NCI-H1930 (cell line): ENCODE measurements at places on chromosomes 5 and 9.

DNA sequence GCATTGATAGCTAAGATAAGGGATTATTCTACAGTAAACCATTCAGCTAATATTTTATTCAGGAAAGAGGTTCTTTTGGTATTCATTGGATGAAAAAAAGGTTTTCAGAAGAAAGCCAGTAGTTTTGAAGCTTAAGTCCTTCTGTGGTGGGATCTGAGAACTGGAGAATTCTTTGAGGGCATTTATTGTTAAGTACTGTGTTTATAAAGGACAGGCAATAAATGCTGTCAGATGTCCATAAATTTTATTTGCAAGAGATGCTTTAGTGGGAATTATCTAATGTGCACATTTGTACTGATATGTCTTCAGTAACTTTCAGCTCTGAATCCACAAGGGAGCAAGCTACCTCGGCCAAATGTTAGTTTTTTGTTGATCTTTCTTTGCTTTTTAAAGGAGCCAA is 321.3 kb downstream of the MARCHF11 start:
- DNase-seq = no peak

GRCh38 chr5:179301796-179302195 is 43.5 kb downstream of the ADAMTS2 start:
- DNase-seq = no peak

- DNase-seq = no peak
Measured at GRCh38 chr5:110832683-110833082, 93.9 kb downstream of the SLC25A46 start.

GRCh38 chr9:18167733-18168132 is 306.2 kb upstream of the ADAMTSL1 start:
- no peak for DNase-seq

- no peak for DNase-seq
Measured at GRCh38 chr5:173888473-173889131, 453 bp downstream of the CPEB4 start.

DNA sequence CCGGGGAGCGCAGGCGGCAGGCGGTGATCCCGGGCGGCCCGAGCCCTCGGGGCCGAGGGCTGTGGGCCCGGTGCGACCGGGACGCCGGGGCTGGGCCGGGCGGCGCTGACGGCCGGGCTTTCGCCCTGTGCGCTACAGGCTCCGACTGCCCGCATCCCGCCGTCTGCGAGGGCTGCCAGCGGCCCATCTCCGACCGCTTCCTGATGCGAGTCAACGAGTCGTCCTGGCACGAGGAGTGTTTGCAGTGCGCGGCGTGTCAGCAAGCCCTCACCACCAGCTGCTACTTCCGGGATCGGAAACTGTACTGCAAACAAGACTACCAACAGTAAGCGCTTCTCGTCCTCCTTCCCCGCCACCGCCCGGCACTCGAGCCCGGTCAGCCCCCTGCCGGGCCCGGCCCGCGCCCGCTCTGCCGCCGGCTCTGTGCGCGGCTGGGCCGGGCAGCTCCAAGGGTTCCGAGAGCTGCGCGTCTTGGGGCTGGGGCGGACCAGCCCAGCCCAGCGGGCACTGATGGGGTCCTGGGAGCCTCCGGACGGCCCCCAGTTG is 1.6 kb downstream of the LMX1B start:
- DNase-seq = no peak

DNA sequence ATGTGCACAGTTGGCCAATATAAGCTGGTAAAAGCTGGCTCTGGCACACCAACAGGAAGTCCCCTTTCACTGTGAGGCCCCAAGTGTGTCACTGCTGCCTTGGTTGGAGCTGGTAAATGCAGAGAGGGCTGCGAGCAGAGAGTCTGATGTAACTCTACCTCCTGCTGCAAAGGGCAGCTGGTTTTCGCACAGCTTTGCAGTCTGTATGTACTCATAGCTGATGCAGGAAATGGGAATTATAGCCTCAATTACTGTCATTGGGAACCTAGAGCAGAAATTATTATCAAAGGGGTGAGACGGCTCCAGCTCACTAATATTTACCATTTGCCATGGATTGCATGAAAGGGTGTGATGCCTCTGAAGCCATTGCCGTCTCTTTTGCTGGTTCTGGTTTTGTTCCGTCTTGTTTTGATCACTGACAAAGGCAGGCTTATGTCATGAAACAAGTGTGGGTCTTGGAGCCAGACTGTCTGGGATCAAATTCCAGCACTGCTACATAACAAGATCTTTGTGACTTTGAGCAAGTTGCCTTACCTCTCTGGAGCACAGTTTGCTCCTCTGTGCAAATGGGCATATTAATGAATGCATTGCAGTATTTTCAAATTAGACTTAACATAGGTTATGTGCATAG is 124.3 kb upstream of the SLC25A48 start:
- DNase-seq = no peak

DNA sequence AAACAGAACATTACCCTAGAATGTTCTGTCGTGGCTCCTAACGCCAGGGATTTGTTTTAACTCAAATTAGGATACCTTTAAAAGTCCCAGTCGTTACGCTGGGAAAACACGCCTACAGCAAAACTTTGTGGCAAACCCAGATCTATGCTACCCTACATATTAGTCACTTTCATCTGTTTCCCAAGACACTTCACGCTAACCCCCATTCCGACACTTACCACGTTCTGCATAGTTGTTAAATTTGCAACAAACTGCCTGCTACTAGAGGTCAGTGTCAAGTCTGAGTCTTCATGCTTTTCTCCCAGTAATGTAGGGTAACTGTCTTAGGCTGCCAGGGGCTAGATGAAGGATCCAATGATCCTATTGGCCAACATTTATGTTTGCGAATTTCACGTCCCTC is 140.3 kb downstream of the RASEF start:
- DNase-seq = no peak

- no peak for DNase-seq
Measured at GRCh38 chr9:68746525-68746924, 41.5 kb downstream of the PIP5K1B start.

- no peak for DNase-seq
Measured at GRCh38 chr5:157718519-157718918, 12.7 kb upstream of the THG1L start.

GRCh38 chr5:116436674-116437350 is 137.8 kb downstream of the SEMA6A start:
- no peak for DNase-seq

GRCh38 chr9:83533296-83533695 is 4.9 kb downstream of the FRMD3 start:
- DNase-seq = no peak

GRCh38 chr5:14364096-14364495 is 217.5 kb upstream of the OTULINL start:
- DNase-seq = no peak

- no peak for DNase-seq
Measured at GRCh38 chr5:92952243-92952642, 628.8 kb downstream of the NR2F1-AS1 start.

DNA sequence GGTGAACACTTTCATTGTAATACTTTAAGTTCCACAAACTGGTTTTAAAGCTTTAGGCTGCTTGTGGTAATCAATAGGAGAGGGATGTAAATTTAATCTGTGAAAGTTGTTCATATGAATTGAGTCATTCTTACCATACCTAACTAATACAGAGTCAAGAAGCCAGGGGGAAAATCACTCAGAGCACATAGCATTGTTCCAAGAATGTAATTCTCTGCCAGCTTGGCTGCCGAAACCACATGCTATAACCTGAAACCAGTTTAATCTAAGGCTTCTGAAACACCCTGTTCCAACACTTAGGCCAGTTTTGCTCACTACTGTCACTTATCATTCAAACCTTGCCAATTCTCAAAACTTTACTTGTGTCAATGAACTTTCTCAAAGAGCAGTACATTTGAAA is 528.8 kb upstream of the GRAMD2B start:
- no peak for DNase-seq

DNA sequence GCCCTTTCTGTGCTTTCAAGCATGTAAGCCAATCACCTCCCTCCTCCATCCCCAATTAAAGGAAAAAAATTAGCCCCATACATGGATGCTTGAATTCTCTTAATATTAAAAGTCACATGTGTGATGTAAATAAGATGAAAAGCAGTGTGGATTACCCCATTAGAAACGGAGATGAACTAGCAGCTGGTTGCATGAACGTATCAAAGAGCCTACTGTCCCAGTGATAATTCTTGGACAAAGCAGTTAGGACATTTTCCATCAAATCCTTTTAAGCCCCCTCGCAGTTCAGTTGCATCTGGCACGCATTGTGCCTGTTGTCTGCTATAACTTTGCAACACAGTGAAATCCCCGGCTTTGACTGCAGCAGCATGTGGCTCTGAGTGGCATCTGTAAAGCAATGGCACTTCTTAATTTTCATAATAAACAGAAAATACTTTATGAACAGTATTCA is 285.6 kb downstream of the FBXL7 start:
- no peak for DNase-seq

- DNase-seq = no peak
Measured at GRCh38 chr9:91177661-91178280, 183.9 kb downstream of the AUH start.

GRCh38 chr5:139687656-139688055 is 39.5 kb downstream of the CXXC5 start:
- DNase-seq = no peak

GRCh38 chr5:141121563-141121962 is at the start of gene PCDHB4:
PCDHB4 (plus strand) TSS chr5:141121818; CDS start chr5:141121999, 181 bp downstream.
- peak; percentile 58 for DNase-seq

DNA sequence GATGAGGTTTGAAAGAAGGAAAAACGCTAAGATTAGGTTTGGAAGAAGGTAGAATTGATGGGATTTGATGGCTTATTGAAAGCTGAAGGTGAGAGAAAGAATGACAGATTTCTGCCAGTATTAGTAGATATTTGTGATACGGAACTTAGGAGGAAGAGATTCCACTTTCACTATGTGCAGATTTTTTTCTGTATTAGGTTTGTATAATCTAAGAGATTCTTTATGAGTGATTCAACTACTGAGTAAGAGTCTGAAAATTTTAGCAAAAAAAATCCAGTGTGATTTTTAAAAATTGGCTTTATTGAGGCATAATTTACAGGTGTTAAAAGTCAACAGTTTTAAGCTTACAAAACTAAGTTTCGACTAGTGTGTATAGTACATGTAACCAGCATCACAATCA is 54.1 kb downstream of the AP3S1 start:
- no peak for DNase-seq

- no peak for DNase-seq
Measured at GRCh38 chr5:74164725-74165235, 475.7 kb downstream of the ENC1 start.

GRCh38 chr5:107275333-107275732 is 395.4 kb downstream of the EFNA5 start:
- no peak for DNase-seq

DNA sequence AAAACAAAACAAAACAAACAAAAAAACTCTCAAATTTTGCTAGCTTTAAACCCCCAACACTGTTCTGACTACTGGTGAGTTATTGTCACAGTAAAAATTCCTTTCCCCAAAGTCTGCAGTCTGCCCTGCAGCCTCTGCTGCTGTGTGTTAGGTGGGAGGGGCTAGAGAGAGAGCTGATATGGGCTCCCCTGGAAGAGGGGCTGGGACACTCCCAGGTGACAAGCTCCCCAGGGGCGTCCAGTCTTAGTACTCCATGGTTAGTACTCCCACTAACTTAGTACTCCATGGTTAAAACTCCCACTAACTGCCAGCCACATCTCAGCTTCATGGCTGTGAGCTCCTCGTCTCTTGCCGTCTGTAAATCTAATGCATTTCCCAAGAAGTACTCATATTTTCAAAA is 191.9 kb downstream of the FANCC start:
- DNase-seq = no peak

DNA sequence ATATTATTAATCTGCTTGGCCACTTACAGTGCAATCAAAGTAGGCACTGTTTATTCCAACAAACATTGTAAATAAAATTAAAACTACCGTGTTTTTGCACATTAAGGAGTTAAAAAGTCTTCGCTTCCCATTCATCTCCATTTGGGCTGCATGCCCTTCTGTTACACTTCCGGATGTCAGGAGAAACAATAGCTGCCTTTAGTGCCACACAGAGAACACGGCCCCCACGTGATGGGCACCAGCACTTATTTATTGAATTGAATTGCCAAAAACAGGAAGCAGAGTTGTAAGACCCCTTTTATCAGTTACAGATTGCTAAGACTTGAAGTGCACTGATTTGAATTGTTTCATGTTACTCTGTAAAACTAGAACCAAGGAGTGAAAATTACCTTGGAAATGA is 80.4 kb downstream of the LHFPL2 start:
- no peak for DNase-seq

DNA sequence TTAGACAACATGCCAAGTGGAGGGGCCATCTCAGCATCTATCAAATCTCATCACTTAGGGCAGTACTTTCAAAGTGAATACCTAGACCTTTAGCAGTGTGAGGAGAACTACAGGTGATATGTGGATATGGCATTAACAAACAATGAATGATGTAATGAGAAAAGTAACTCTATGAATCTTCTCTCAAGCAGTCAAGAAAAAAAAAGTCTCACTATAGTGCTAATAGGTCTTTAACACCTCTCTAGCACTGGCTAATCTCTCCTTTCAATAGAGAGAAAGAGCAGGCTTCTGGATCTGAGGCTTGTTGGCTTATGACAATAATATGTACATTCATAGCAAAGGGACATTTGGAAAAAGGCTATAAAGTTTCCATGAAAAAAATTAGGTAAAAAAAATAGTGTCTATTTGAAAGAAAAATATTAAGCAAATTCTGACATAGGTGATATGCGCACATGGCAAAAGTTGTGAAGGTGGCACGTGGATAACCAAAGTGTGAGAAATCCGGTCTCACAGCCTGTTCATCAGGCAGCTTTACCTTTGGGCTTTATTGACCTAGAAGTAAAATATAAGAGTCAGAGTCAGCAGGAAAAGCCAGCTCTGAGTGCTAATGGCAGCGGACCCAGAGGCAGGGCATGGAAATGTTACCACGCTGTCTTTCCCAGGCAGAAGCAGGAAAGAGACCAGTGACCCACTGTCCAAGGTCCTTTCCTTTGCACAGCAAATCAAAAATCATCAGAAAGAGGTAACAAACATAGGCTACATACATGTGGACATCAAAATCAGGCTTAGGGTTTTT is 203.4 kb downstream of the EFNA5 start:
- DNase-seq = no peak

- no peak for DNase-seq
Measured at GRCh38 chr9:86285261-86285660, 2.9 kb upstream of the ISCA1 start.

DNA sequence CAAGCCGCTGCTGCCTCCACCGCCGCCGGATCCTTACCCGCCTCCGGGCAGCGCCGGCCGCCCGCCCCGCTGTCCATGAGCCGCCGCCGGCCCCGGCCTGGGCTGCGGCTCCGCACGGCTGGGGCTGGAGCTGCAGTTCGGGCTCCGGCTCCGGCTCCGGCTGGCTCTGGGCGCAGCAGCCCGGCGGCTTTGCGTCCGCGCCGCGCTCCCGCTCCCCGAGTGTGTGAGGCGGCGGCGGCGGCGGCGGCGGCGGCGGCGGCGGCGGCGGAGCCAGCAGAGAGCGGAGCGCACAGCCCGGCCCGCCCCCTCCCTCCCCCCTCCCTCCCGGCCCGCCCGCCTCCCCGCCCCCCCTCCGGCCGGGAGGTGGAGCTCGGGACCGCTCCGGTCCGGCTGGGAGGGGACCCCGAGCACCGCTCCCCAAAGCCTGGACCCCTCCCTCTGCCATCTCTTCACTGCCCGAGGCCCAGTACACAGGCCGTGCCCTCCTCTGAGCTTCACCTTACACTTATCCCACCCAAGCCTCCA is at the start of gene PCDH1:
Gene PCDH1, minus strand, starts transcription at position 225 of the 525 bp plus-strand sequence. Its CDS starts 148 bp downstream, at position 77.
- DNase-seq = no peak

- no peak for DNase-seq
Measured at GRCh38 chr9:20205821-20206220, 416.5 kb downstream of the MLLT3 start.

- no peak for DNase-seq
Measured at GRCh38 chr5:83572271-83572670, 100.7 kb downstream of the VCAN start.
